ENCODE measurements at places on chromosomes 2 and 18. TPM values are rescaled to one million over a fixed set of nuclear protein-coding genes. Genes with fewer than 3 reads are reported as not detected.

DNA sequence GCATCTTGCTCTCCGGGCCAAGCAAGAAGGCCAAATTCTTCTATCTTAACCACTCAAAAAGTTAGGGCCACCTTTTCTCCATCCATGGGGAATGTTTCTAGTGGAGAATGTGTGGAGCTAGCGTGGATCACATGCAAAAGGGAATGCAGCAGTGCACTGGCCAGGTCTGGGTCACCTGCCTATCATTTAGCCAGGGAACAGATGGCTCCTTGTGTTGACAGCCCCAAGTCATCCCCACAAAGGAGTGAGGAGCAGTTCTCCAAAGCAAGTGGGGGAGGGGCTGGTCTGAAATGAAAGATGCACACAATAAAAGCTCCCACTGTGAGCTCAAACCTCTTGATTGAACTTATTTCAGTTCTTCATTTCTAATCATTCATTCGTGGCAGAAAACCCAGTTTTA lies 19.1 kb downstream of the EPB41L3 start:
- no peak for DNase-seq

DNA sequence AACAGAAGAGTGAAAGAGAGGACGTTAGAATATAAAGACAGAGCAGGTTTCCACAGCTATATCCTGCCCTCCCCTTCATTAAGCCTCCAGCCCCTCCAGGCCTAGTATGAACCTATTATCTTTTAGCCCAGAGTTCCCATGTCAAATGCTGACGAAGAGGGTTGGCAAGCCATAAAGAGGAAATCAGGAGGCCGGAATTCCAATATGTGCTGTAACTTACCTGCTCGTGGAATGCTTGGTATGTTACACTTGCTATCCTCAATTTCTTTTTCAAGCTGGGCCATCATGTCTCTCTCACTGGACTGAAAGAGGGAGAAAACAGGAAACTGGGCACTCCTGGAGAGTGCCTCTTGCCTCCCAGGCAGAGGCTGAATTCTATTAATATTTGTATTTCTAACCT lies 264.1 kb downstream of the TRIB2 start:
- no peak for DNase-seq

The OTOS gene
- not detected for polyA plus RNA-seq

The TEX44 gene
- polyA plus RNA-seq: not detected

The NT5C1B gene
- 0.25 TPM for polyA plus RNA-seq

The DPP10 gene
- polyA plus RNA-seq: not detected

DNA sequence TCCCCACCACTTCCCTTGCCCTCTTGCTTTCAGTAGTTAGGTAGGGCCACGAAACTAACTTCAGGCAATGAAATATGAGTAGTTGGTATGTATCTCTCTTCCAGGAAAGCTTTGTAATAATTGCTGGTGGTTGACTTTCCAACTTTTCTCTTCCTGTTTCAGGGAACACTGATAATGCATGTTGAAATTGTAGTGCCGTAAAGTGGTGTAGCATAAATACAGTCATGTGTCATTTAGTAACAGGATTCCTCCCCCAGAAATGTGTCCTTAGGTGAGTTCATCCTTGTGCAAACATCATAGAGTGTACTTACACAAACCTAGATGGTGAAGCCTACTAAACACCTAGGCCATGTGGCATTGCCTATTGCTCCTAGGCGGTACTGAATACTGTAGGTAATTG lies 429.2 kb downstream of the PID1 start:
- DNase-seq: no peak

The RUFY4 gene
- polyA plus RNA-seq: not detected

DNA sequence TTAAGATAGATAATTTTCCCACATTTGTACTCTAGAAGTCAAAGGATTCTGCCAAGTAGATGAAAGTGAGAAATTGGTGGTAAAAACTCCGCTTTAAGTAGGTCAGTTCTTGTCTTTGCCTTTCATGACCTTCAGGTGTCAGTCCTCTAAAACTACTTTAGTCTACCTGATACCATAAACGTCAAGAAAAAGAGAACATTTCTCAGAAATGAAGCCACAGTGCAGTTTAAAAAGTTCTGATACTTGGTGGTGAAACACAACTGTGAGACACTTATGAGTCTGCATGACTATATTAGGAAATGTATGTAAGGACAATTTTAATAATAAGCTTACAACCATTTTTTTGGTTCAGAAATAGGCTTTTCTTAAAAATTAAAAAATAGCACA lies 583.3 kb downstream of the SATB2 start:
- no peak for DNase-seq

DNA sequence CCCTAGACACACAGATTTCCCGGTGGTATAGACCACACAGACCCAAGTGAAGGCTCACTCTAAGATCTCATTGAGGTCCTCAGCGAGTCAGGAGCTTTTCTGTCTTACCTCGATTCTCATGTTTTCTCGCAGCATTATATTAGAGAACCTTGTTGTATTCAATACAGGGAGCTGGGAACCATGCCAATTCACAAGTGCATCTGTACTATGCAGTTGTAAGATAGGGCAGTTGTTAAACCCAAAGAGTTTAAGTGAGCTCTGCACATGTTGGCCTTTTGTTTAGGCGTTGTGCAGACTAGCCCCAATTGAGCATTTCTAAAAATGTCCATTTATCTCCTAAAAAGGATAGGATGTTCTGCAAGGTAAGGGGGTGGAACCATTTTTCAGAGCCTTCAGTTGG lies 59.6 kb downstream of the FEZ2 start:
- DNase-seq: no peak

GRCh38 chr2:26587994-26588393 lies 53.2 kb downstream of the CIB4 start:
- DNase-seq: no peak
